SK-MEL-5 (cell line): ENCODE measurements at places on chromosomes 4 and X.

DNA sequence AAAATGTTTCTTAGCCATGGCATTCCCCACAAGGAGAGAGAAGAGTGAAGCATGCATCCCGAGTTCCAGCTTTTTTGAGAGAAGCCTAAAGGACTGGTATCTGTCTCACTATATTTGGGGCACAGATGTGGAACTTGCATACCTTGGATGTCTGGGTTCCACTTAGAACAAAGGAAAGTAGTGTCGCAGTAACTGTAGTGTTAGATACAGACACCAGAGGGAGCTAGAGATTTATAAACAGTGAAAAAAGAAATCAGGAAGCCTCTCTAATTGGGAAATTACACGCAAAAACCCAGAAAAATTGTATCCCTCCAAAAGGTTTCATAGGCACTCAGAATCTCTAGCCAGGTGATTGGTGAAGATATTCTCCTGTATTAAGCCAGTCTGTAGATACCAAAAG, 34.4 kb downstream of the AGTR2 start:
- DNase-seq = peak; percentile 46

DNA sequence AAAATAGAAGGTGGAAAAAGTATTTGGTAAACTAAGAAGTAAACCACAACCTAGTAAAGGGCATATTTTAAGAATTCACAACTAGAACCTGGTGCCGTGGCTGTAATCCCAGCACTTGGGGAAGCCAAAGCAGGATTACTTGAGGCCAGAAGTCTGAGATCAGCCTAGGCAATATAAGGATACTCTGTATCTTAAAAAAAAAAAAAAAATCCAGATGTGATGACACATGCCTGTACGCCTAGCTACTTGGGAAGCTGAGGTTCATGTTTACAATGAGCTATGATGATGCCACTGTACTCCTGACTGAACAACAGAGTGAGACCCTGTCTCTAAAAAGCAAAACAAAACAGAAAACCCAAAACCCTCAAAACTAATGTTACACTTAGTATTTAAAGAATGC, 294.9 kb upstream of the ZCCHC13 start:
- no peak for DNase-seq

DNA sequence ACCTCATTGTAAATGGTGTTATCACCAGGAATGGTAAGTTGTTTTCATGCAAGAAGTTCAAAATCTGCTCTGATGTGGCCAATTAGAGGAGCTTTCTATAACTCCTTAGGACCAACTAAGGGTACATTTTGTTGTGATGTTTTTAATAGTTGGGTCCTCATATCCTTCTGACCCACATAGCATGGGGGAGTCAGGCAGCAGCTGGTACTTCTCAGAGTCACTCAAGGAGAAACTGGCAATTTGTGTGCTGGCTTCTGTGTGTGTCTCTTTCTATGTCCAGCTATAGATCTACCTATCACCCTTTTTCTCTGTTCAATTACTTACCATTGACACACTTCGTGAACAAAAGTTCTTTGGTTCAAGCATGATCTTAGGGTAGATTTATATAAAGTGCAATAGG, 194.3 kb upstream of the TENM3 start:
- no peak for DNase-seq

DNA sequence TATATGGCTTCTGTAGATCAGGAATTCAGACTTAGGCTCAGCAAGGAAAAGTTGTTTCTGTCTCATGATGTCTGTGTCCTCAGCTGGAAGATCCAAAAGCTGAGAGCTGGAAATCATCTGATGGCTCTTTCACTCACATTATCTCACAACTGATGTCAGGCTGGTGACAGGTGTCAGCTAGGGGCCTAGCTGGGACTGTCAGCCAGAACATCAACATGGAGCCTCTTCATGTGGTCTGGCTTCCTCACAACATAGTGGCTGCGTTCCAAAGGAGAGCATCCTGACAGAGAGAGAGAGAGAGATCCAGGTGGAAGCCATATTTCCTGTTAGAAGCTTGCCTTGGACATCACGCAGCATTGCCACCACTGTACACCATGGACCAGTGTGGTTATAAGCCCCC, 10.6 kb upstream of the INTS6L start:
- DNase-seq = no peak

DNA sequence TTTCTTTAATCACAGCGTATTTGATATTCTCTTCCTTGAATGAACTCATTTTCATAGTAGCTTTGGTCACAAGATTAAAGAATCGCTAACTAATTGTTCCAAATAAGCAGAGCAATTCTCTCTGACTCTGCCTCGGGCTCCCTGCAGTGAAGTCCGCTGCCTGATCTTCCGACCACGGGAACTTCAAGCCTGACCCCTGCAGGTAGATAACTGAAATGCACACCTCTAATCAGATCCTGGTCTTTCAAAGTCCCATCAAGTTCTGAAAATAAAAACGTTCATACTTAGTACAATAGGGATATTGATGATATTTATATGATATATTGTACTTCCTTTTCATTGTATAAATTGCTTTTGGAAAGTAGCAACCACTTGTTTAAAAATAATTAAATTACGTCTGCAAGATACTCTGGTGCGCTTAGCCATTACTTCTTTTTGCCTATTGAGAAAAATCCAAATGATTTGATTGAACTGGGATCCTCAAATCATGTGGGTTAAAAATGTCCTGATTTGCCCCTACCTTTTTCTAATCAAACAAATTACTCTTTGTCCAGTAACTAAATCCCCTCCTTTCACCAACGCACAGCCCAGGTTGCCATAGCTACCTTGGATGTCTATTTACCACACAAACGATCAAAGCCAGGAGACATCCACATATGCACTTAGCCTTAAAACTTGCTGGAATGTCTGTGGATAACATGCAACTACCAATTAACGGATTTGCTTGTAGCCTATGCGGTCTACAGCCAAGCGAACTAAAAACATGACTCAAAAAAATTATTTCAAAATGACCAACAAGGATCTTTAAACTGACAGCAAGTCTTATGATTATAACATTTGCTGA, 4.2 kb downstream of the MID1 start:
- DNase-seq = peak; percentile 66

GRCh38 chr4:113289766-113290165, 240.3 kb downstream of the ANK2 start:
- no peak for DNase-seq

DNA sequence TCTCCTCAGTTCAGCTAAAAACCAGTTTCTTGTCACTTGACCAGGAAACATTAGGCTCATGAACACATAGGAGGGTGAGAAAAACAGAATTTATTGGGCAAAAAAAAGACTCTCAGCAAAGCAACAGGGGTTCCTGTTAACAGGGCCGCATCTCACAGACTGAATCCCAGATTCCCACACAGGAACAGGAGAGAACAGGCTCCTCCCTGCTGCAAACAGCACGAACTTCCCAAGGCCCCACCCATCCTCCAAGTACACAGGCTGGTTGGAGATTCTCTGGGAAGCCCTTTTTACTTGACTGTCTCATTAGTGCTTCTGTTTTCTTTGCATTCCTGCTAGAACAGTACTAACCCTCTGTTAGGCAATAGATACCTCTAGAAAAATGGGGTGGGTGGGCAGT, 52.4 kb upstream of the IL21 start:
- peak; percentile 55 for DNase-seq

GRCh38 chr4:169840554-169840953, 82.8 kb upstream of the HPF1 start:
- no peak for DNase-seq

DNA sequence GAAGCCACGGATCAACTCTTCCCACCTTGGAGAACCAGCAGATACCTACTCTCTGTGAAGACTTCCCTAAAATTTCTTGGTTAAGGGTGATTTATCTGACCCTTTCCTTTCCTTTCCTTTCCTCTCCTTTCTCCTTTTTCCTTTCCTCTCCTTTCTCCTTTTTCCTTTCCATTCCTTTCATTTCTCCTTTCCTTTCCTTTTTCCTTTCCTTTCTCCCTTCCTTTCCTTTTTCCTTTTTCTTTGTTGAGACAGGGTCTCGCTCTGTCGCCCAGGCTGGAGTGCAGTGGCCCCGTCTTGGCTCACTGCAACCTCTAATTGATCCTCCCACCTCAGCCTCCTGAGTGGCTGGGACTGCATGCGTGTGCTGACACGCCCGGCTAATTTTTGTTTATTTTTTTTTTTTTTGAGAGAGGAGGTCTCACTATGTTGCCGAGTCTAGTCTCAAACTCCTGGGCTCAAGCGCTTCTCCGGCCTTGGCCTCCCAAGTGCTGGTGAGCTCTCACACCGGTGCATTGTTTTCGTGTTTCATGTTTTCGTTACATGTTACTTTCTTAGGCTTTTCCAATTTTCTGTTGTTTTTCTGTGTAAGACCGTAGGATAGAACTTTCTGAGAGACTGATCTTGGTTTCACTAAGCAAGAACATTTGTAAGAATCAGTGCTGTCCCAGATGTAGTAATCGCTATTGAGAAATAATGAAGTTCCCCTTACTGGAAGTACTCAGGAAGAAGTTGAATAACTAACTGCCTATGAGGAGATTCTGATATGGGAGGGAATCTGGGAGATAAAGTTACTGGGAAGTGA, 2.0 kb downstream of the TMEM165 start:
- peak; percentile 4 for DNase-seq

GRCh38 chr4:1826531-1827350, 29.2 kb downstream of the LETM1 start:
- DNase-seq = no peak

DNA sequence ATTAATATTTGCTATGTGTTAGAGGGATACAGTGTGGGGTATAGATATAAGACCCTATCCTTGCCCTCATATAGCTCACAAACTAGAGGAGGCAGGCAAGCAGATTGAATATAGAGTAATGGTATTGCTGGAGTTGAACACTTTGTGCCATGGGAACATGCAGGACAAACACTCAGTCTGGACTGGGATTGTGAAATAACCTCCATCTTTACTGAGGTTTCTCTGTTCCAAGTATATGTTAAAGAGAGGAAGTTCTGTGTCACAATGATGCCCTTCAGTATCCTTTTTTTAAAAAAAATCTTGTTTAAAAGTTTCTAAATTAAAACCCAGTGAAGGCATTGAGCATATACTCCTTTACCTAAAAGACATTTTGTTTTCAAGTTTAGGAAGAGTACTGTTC, 8.7 kb downstream of the FABP2 start:
- no peak for DNase-seq

- no peak for DNase-seq
Observed at GRCh38 chr4:51874551-51874950, 31.6 kb downstream of the DCUN1D4 start.

GRCh38 chr4:16582526-16582925, 315.9 kb downstream of the LDB2 start:
- peak; percentile 70 for DNase-seq

- DNase-seq = peak; percentile 72
Observed at GRCh38 chr4:145066063-145066501, 31.9 kb downstream of the ANAPC10 start.

GRCh38 chrX:148628621-148629020, 128.2 kb downstream of the AFF2 start:
- DNase-seq = no peak

- no peak for DNase-seq
Observed at GRCh38 chr4:7487502-7487901, 52.8 kb upstream of the PSAPL1 start.

GRCh38 chr4:76010576-76010975, 3.3 kb upstream of the CXCL9 start:
- no peak for DNase-seq

DNA sequence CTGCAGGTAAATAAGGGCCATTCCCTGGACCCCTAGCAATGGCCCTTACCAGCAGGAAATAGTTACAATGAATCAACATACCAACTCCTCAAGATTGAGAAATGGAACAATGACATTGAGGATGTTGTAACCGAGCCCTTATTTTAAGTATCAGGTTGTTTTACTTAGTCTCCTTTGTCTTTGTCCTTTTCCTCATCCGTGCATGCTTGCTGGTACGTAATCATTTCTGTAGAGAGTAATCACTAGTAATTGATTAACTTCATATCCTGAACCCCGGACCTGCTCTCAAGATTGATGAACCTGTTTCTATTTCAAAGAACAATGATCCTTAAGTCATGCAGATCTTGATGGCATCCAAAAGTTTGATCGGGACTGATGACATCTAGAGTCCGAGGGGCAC, 98.6 kb upstream of the LANCL3 start:
- DNase-seq = no peak

GRCh38 chr4:56505269-56506130, at the start of gene ARL9:
Gene ARL9, plus strand, starts transcription at chr4:56505791. Its CDS starts 72 bp downstream, at chr4:56505863.
- peak; percentile 10 for DNase-seq

GRCh38 chr4:34731070-34731469, 1513.2 kb downstream of the ARAP2 start:
- DNase-seq = no peak

GRCh38 chr4:76036855-76037254, 985 bp upstream of the CXCL11 start:
- no peak for DNase-seq

GRCh38 chrX:78957049-78957767, 12.0 kb downstream of the P2RY10 start:
- no peak for DNase-seq

DNA sequence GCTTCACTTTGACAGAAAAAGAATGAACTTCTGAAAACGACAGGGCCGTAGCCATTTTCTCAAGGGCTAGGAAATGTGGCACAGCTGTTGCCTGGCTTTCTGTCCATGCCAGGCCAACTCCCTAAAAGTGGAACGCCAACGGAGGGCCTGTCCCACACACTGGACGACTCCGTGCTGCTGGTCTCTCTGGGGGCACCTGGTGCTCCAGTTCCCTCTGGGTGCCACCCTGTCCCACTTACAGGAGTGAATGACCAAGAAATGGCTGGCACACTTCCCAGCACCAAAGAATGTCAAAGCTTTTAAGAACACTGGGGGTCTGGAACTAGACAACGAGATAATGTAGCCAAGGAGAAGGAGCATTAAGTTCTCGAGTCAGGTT, 40.9 kb downstream of the GATB start:
- no peak for DNase-seq

DNA sequence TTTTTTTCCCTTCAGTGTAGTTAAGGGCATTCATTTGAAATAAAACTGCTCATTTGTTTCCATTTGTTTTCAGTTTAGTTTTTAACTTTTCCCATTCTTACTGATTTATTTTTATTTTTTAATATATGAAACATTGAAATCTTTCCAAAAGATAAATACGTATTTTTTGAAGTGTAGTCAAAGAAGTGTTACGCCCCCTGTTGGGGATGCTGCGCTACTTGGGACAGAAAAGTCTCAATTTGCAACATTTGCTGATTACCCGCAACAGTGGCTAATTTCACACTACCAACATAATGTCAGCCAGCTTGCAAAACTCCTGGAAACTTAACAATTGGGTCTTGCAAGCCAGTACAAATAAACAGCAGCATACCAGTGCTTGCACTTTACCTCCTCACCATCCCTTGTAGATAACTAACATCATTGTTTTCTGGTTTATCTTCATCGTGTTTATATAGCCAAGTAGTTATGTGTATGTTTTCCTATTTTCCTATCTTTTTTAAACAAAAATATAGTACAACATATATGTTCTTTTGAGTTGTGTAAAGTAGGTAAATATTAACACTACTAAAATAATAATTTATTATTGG, 158.6 kb downstream of the STPG2 start:
- DNase-seq = peak; percentile 29

DNA sequence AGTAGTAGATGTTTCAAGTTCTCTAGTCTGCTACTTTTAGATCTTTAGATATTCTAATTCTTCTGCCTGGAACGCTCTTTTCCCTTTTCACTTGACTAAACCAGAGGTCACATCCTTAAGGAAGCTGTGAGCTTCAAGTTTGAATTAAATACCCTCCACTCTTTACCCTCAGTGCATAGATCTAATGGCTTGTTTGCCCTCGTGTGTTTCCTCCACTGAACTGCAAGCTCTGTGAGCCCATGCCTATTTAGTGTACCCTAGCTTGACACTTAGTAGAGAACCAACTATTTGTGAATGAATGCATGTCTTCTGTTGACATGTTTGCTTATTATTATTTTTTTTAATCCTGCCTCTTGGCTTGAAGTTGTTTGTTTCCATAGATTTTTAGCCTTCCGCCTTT, 138.3 kb downstream of the PDE5A start:
- DNase-seq = peak; percentile 58

- no peak for DNase-seq
Observed at GRCh38 chrX:125203365-125203736, 116.3 kb upstream of the TEX13C start.
